ENCODE measurements at places on chromosomes 6 and 20.

DNA sequence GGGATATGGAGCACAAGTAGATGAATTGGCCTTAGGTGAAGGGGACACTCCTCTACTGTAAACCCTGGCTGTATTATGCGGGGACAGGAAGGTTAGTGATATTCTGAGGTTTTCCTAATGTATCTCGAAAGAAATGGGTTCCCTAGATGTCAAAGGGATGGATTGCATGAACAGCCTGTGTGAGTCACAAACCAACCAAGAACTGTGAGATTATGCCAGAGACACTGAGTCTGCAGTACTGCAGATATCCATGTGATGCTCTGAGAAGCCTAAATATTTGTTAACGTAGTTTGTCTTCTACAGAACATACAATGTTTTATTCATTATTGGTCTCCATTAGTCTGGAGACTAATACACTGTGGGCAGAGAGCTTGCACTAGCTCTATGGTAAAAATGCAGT is 182.2 kb downstream of the AKAP7 start:
- DNase-seq = no peak

DNA sequence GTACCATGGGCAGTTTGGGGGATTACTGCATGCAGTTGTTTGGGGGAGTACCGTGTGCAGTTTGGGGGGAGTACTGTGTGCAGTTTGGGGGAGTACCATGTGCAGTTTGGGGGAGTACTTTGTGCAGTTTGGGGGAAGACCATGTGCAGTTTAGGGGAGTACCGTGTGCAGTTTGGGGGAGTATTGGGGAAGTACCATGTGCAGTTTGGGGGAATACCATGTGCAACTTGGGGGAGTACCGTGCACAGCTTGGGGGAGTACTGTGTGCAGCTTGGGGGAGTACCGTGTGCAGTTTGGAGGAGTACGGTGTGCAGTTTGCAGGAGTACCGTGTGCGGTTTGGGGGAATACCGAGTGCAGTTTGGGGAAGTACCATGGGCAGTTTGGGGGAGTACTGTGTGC is 22.3 kb downstream of the CDH4 start:
- no peak for DNase-seq

DNA sequence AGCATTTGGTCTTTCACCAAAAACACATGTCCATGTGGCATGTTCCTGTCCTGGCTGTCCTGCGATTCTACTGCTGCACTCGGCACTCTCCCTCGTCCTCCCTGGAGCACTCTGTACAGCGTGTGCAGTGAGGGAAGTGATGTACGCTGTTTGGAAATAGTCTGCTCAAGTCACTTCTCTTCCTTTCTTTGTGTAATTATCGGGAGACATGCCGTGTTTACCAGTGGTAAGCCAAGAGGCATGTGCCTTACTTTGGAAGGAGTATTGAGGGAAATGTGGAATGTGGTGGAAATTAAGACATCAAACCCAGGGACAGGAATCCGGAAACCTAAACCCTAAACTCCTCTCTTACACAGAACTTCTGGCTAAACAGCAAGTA is 268.5 kb upstream of the FOXQ1 start:
- DNase-seq = no peak

- DNase-seq = no peak
Measured at GRCh38 chr6:150349546-150349945, 19.3 kb upstream of the IYD start.

- no peak for DNase-seq
Measured at GRCh38 chr6:15096894-15097837, 148.7 kb upstream of the JARID2 start.

- no peak for DNase-seq
Measured at GRCh38 chr6:42369568-42369967, 82.2 kb downstream of the TRERF1 start.

DNA sequence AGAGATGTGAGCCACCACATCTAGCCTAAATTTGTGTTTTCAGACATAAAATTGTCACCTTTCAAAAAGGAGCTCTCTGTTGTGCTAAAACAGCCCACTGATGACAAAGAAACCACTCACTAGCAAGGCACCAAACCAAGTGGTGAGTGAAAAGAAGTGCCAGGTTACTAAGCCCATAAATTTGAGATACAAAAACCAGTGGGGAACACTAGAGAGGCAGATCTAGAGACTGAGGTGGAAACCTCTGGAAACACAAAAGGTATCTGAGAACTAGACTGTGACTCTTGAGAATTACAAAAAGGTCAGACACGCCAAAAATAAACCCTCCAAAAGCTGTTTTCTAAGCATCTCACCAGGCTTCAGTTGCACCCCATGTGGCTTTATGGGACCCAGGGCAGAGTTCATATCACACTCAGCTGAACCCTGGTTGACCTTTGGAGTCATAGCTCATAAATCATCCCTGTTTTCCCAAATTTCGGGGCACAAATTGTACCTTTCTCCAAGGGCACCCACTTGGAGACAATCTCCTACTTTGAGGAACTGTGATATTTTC is 24.2 kb downstream of the SAMD3 start:
- DNase-seq = no peak
